ENCODE measurements at places on chromosomes 7 and 10. TPM values are rescaled to one million over a fixed set of nuclear protein-coding genes. Genes with fewer than 3 reads are reported as not detected.

AKR1D1 gene
- total RNA-seq, result not detected

PLEKHA8 gene
- total RNA-seq, result 5.2 TPM

DNA sequence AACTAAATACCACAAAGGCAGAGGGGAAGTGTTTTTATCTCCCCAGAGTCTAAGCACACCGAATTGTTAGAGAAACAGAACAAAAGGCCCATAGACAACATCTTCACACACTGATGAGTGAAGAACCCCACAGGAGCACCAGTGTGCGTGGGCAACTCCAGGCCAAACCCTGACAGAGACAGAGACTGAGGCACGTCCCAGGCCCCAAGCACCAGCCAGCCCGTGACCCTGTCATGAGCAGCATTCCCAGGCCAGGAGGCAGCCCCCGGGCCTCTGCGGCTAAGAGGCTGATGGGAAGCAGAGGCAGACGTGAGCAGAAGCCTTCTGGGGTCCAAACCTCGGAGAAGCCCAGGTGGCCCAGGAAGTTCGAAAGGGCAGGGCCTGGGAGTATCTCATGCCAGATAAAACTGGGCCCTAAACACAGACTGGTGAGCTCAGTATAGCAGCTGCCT lies 184.4 kb downstream of the TCERG1L start:
- H3K4me1 ChIP-seq, result peaks cover 12% of the 10 kb centered on the region
- no peak for DNase-seq
- peaks cover 2% of the 10 kb centered on the region for H3K27me3 ChIP-seq

TPST1 gene
- total RNA-seq, result 0.67 TPM

PNLIP gene
- not detected for total RNA-seq

DNA sequence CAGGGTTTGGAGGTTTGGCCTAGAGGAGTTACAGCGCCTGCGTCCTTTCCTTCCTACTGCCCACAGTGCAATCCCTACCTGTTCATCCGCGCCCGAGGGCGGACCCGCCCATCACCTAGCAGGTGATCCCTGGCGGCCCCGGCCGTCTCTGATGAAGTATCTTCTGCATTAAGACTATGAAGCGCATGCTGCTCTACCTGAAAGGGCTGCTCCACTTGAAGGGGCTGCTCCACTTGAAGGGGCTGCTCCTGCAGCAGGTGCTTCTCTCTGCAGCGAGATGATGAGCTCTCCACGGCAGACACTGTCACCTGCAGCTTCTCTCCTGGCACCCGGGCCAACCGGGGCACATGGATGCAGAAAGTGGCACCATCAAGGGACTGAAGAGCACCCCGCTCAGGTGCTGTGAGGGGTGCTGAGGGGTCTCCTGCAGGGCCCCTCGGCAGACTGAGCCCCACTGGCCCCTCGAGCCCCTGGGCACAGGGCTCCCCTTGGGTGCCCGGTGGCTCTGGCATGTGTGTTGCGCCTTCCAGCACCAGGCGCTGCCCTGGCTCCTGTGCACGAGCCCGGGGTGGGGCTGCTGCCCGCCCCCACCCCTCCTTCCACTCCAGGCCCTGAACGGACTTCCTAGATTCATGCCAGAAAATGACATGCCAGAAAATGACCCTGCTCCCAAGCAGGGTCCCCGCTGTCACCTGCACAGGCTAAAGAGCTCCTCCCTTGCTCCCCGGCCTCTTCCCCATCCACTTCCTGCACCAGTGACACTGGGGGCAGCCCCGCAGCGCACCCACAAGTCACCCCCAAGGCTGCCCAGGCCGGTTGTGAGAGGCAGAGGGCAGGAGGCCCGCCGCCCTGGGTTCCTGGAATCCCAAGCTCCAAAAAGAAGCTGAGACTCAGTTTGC lies 29.4 kb downstream of the WDR86 start:
- H3K36me3 ChIP-seq, result peaks cover 29% of the 10 kb centered on the region
- peaks cover 31% of the 10 kb centered on the region for H3K27me3 ChIP-seq
- no peak overlapping the region for H3K27ac ChIP-seq
- H3K4me3 ChIP-seq, result no peak overlapping the region
- H3K4me1 ChIP-seq, result peaks cover 10% of the 10 kb centered on the region
- no peak for DNase-seq

DNA sequence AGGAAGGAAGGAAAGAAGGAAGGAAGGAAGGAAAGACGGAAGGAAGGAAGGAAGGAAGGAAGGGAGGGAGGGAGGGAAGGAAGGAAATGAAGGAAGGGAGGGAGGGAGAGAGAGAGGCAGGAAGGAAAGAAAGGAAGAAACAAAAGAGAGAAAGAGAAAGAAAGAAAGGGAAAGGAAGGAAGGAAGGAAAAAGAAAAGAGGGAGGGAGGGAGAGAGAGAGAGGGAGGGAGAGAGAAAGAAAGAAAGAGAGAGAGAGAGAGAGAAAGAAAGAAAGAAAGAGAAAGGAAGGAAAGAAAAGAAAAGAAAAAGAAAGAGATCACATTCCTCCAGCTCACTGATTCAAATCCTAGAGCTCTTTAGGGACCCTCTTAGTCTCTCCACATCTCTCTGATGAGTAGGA lies 24.7 kb downstream of the ELN start:
- no peak for DNase-seq
- no peaks in the 10 kb centered on the region for H3K27me3 ChIP-seq
- no peak overlapping the region for H3K4me3 ChIP-seq
- no peaks in the 10 kb centered on the region for H3K4me1 ChIP-seq
- no peak overlapping the region for H3K27ac ChIP-seq

GRM3 gene
- not detected for total RNA-seq

GRCh38 chr7:1768832-1769231 lies 98.8 kb downstream of the ELFN1 start:
- no peaks in the 10 kb centered on the region for H3K4me1 ChIP-seq
- H3K27ac ChIP-seq, result peak overlapping the region; percentile 62
- no peaks in the 10 kb centered on the region for H3K36me3 ChIP-seq
- no peaks in the 10 kb centered on the region for H3K27me3 ChIP-seq

- H3K4me1 ChIP-seq, result no peaks in the 10 kb centered on the region
- H3K4me3 ChIP-seq, result no peak overlapping the region
- H3K27ac ChIP-seq, result no peak overlapping the region
- no peak for DNase-seq
- H3K36me3 ChIP-seq, result no peaks in the 10 kb centered on the region
- no peaks in the 10 kb centered on the region for H3K27me3 ChIP-seq
Measured at GRCh38 chr10:52871191-52871843, 98.7 kb upstream of the MBL2 start.

GRCh38 chr7:135666846-135667245 lies 4.5 kb downstream of the STMP1 start:
- no peak overlapping the region for H3K4me3 ChIP-seq
- no peak for DNase-seq
- peaks cover 24% of the 10 kb centered on the region for H3K4me1 ChIP-seq
- no peak overlapping the region for H3K27ac ChIP-seq

DNA sequence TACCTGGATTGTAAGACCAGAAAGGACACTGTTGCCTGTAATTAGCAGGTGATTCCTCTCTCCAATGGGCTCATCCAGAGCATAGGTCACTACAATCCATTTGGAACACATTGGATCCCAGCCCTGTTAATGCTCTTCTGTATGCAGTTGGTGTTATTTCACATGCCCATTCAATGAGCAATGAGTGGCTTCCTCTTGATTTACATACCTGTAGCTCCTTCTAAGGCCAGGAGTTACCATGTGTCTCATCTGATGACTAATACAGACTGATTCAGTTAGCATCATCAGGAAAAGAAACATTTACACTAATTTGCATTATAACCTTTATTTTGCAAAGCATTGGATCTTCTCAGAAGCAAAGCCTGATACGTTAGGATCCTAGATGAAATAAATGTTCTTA lies 83.1 kb upstream of the NPVF start:
- no peaks in the 10 kb centered on the region for H3K27me3 ChIP-seq
- no peak for DNase-seq
- H3K36me3 ChIP-seq, result no peaks in the 10 kb centered on the region
- H3K27ac ChIP-seq, result no peak overlapping the region

GTF2IRD2 gene
- 9.9 TPM for total RNA-seq

GRCh38 chr7:30225863-30226613 lies 58.4 kb upstream of the ZNRF2 start:
- H3K4me3 ChIP-seq, result no peak overlapping the region
- peaks cover 3% of the 10 kb centered on the region for H3K27me3 ChIP-seq

ERVW-1 gene
- not detected for total RNA-seq

ZNF32 gene
- total RNA-seq, result 19.0 TPM

- H3K4me1 ChIP-seq, result no peaks in the 10 kb centered on the region
- no peaks in the 10 kb centered on the region for H3K27me3 ChIP-seq
- no peaks in the 10 kb centered on the region for H3K36me3 ChIP-seq
Measured at GRCh38 chr7:68488341-68489060, 1109.8 kb upstream of the AUTS2 start.

DNA sequence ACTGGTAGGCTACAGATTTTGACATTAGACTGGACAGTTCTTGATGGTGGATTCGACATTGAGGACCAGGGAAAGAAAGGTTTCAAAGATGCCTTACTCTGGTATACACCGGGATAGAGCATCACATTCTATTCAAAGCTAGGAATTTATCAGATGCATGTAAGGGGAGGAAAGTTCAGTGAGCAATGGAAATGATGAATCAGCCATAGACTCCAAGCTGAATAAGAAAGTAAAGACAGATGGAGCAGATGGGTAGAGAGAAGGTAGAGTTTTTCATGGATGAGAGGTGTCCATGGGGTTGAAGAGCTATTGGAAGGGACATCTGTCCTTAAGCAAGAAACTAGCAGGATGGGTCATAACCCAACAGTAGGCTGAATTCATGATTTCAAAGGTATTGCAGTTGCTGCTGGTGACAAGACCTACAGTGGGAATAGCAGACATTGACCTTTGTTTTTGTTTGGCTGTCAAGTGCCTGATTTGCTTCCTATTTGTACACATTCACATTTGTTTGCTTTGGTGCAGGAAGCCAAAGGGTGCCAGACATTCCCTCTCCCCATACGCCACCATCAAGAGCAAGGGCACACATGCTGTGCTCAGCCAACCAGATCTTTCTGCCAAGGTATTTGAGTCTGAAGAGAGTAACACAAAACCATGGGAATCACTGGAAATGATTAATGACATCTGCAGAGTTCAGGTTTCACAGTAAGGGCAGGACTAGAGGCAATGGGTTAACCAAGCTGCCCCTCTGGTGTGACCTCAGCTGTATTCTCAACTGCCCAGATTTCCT lies 8.6 kb upstream of the CACUL1 start:
- H3K27me3 ChIP-seq, result peaks cover 3% of the 10 kb centered on the region
- H3K4me1 ChIP-seq, result no peaks in the 10 kb centered on the region
- DNase-seq, result no peak
- no peak overlapping the region for H3K4me3 ChIP-seq

NYAP1 gene
- total RNA-seq, result 0.32 TPM

ZNF37A gene
- total RNA-seq, result 17.3 TPM

SYT15B gene
- total RNA-seq, result 0.19 TPM

PON1 gene
- not detected for total RNA-seq

- no peak for DNase-seq
- H3K27ac ChIP-seq, result no peak overlapping the region
- H3K27me3 ChIP-seq, result no peaks in the 10 kb centered on the region
- peaks cover 7% of the 10 kb centered on the region for H3K4me1 ChIP-seq
- H3K4me3 ChIP-seq, result no peak overlapping the region
Measured at GRCh38 chr7:133429371-133429770, 176.5 kb downstream of the EXOC4 start.

- no peak for DNase-seq
- no peak overlapping the region for H3K27ac ChIP-seq
Measured at GRCh38 chr7:132687981-132688383, 111.7 kb upstream of the PLXNA4 start.

BBS9 gene
- total RNA-seq, result 10.1 TPM

CYP51A1 gene
- total RNA-seq, result 30.6 TPM

SPDYE5 gene
- not detected for total RNA-seq

DNA sequence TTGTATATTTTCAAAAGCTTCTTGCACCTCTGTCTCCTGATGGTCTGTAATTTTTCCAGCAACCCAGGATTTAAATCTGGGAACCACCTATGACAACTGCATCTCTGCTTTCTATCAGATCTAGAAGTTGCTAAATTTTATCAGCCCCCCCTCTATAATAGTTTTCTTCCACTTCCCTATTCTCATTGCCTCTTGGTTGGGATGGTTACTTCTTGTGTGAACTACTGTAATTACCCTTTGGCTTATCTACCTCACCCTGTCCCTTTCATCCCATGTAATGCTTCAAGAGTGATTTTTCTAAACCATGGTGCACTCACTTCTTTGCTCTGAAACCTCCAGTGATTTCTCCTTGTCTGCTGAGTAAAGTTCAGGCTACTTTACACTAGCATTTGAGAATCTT lies 92.3 kb downstream of the BMPR1A start:
- no peaks in the 10 kb centered on the region for H3K4me1 ChIP-seq
- no peak overlapping the region for H3K4me3 ChIP-seq
- H3K36me3 ChIP-seq, result no peaks in the 10 kb centered on the region
- no peak for DNase-seq
- no peaks in the 10 kb centered on the region for H3K27me3 ChIP-seq

DNA sequence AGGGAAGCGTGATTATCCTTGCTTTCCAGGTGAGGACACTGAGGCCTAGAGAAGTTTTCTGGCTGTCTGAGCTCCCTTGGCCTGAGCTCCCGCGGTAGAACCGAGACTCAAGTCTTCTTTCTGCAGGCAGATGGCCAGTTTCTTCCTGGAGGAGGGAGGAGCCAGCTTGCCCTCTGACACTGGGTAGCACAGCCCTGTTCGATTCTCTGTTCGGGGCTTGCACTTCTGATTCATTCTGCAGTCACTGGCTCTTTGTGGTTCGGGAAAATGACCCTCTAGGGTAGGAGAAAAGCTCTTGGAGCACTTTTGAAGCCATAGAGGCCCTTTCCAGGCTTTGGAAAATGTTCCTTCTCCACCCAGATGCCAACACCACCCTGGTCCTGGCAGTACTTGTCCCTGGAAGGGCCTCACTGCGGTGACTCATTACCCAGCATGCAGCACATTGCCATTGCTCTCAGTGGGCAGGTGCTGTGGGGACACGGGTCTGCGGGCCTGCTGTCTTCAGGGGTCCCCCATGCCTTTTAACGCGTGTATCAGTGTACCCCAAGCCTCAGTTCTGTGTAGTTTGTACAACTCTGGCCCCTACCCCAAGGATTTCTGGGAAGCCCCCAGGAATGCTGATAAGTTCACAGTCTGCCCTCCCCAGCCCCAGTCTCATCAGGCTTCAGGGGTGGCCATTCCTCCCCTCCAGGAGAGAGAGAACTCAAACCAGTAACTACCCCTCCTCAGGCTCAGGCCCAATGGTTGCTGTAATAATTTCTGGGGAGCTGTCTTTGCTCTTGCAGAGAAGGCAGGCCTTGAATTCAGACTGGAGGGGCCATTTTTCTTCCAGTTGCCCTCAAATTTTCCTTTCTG lies 11.9 kb downstream of the CHST3 start:
- DNase-seq, result no peak
- no peak overlapping the region for H3K4me3 ChIP-seq
- no peak overlapping the region for H3K27ac ChIP-seq
- no peaks in the 10 kb centered on the region for H3K36me3 ChIP-seq
- H3K4me1 ChIP-seq, result peaks cover 8% of the 10 kb centered on the region
